ENCODE measurements at places on chromosomes 12 and 14.

DNA sequence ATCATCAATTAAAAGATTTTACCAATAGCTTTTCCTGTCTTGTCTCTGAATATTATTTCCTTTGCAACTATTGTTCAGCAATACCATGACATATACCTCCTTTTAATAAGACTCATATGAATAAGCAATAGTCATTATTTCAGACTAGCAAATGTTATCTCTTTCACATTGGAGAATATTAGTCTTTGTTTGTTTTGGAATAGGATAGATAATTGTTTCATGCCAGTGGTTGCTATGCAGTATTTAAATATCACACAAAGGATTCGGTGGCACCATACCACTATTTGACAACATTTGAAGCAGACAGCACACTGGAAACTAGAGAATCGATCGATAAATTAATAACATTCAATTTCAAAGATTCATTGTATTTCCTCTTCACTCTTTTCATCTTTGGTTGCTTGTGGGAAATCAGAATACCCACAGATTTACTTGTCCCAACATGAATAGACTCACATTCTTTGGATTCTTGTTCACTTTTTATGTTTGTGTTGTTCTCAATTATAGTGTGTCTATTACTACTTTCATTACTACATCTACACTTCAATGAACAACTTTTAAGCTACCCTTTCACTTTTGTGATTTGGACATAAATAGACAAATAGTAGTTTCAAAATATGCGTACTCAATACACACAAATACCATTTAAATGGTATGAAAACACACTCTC, 42.7 kb upstream of the TBPL2 start:
- DNase-seq, result no peak

- DNase-seq, result no peak
These were observed 87.0 kb downstream of the TSHR start for GRCh38 chr14:81042438-81042837.

- DNase-seq, result no peak
These were observed 7.3 kb upstream of the TCHP start for GRCh38 chr12:109892748-109893147.

GRCh38 chr12:124172636-124173035, 122.3 kb upstream of the RFLNA start:
- peak; percentile 57 for DNase-seq

GRCh38 chr14:59785629-59786028, 84.9 kb downstream of the RTN1 start:
- no peak for DNase-seq

DNA sequence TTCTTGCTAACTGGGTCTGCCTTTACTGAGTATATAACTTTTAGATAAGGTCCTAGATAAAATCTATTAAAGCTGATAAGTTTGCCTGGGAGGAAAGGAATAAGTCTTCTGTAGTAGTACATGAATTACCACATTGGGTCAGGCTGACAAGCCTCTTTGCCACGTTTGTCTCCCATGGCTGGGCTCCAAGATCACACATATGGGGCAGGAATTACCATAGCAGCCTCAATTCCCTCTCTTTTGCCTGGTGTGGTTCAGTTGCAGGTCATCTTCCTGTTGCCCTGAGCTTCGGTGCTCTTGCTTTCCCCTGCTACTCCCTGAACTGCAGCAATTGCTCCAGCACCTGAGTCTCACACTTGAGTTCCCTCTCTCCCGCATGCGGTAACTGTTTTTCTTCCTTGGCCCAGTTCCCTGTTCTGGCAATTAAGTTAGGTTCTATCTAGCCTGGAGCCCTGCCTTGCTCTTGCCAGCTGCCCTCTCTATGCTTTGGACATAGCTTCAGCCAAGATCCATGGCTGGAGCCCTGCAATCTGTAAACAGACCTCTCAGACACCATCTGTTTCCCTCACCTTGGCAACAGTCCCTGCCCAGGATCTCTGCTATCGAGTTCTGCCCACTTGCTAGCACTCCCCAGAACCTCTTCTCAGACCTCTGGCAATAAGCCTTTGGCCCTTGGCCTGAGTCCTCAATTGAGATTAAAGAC, 5.8 kb upstream of the GLT8D2 start:
- peak; percentile 73 for DNase-seq

DNA sequence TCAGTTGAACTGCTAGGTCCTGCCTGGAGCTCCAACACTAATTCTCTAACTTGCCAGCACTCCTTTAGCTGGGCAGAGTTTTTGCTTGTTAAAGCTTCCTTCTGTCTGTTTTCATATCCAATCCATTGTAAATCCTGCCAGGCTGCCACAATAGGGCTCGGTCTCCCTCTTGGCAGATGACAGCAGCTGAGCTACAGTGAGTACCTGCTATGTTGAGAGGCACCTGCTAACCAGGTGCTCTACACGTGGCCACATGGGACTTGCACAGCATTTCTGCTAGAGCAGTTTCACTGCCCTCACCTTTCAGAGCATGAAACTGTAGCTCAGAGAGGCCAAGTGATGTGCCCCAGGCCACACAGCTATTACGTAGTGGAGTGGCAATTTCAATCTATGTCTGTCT, 106.6 kb upstream of the NOS1 start:
- no peak for DNase-seq

DNA sequence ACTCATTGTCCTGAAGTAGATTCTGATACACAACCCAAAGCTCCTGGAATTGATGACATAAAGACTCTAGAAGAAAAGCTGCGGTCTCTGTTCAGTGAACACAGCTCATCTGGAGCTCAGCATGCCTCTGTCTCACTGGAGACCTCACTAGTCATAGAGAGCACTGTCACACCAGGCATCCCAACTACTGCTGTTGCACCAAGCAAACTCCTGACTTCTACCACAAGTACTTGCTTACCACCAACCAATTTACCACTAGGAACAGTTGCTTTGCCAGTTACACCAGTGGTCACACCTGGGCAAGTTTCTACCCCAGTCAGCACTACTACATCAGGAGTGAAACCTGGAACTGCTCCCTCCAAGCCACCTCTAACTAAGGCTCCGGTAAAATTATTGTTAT, 63.8 kb downstream of the RAD52 start:
- no peak for DNase-seq

- peak; percentile 39 for DNase-seq
These were observed at the start of gene NPAS3 for GRCh38 chr14:32938719-32939253. TSS of gene NPAS3 (plus strand) at chr14:32938879.

DNA sequence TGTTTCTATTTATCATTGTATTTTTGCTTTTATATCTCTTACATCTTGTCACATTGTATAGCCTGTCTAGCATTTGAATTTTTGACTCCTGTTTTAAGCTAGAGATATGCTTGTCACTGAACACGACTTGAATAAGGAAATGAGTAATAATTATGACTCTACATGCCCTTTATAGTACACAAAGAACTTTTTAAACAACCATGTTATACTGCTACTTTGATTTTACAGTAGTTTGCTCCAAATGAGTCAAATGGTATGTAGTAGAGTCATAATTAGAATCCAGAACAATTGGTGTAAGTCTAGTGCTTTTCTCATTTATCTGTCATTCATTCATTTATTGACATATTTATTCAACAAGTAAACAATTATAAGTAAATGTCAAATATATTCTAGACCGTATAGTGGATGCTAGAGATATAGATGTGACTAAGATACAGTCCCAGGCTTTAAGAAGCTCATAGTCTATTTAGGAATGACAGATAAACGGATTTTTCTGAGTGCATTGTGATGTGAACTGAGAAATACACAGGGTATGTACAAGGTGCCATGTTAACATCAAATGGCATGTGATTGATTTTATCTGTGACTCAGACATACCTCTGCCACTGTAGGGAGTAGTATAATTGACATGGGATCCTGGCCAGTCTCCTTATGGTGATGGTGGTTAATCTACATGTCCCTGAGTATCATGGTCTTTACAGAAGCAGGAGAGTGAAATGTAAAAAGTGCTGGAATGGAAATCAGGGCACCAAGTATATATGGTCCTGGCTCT, 799.7 kb downstream of the DIO2 start:
- DNase-seq, result no peak

DNA sequence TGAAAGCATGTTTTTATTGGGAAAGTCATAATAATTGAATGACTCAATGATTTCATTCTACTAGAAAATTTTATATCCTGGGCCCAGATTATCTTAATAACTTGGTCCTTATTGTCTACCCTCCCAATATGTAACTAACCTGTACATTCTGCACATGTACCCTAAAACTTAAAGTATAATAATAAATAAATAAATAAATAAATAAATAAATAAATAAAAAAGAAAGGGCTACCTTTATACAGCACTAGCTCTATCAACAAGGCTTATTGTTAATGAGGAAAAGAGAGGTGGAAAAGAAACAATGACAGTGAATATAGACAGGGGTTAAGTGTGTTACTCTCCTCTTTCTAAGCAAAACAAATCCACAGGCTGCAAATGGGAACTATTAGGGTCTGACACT, 83.6 kb downstream of the GRIN2B start:
- DNase-seq, result no peak

DNA sequence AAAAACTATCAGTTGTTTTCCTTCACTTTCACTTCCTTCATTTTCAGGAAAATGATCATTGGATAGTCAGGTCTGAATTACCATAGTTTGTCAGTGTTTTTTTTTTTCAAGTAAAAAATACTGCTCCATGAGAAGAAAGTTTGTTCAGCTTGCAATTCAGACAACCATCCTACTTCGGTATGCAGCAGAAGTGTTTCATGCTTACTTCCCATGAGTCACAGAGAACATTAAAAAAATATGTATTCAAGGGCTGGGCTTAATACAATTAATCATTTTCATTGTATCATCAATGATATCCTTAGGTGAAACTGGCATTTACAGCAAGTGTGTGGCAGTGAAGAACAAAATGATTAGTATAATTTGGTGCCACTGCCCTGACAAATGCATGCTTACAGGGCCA, 21.6 kb downstream of the PYM1 start:
- no peak for DNase-seq

- DNase-seq, result peak; percentile 91
These were observed 628 bp upstream of the TSHR start for GRCh38 chr14:80954687-80955299.

DNA sequence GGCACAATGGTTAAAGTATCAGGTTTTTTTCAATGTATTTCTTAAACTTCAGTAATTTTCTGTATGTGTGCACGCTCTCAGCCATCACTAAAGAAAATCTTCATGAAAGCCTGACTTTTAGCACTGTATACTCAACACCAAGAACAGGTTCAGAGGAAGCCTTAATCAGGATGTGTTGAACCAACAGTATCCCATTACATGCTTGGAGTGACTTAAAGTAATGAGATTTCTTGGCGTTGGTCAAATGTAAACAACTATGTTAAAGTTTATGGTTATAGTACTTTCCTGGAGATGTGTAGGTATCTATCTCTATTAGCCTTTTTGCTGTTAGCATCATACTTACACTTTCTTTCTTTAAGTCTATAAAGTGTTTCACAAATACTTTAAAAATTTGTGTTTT, 335.0 kb downstream of the CCER1 start:
- no peak for DNase-seq

GRCh38 chr14:49955024-49955423, 62.1 kb downstream of the ARF6 start:
- DNase-seq, result no peak

- no peak for DNase-seq
These were observed 501.8 kb downstream of the ETNK1 start for GRCh38 chr12:23126794-23127193.

DNA sequence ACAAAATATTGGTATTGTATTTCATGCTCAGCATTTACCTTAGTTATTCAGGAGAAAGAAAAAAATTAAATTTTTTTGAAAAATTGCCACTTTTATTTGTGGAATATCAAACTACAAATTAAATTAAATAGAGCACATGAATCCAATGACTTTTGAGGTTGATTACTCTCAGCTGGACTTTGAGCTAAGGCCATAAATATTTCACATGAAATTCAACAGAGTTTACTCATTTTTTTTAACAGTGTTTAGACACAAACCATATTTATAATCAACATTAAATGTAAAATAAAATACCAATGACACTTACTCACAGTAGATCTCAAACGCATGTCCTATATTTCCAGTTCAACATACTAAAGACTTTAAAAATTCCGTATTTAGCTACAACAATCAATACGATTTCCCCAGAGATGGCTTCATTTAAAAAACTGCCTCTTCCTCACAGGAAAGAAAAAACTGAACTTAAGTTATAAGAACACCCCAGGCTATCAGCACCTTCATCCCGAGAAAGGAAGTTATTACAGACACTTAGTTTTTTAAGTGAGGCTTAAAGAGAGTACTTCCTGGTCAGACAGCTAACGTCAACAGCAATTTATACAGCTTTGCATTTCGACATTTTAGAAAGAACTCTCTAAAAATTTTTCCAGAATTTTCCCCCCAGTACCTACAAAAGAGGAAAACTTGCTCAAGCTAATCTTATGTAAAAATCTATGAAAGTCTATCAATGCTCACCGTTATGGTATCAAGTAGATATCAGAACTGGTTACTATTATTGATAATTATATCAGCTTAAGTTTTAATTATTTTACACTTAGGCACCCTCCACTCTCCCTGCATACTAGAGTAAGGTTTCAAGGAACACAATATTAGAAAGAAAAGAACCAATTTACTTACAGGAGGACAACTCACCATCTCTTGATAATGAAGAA, 13.8 kb downstream of the TAOK3 start:
- DNase-seq, result no peak

DNA sequence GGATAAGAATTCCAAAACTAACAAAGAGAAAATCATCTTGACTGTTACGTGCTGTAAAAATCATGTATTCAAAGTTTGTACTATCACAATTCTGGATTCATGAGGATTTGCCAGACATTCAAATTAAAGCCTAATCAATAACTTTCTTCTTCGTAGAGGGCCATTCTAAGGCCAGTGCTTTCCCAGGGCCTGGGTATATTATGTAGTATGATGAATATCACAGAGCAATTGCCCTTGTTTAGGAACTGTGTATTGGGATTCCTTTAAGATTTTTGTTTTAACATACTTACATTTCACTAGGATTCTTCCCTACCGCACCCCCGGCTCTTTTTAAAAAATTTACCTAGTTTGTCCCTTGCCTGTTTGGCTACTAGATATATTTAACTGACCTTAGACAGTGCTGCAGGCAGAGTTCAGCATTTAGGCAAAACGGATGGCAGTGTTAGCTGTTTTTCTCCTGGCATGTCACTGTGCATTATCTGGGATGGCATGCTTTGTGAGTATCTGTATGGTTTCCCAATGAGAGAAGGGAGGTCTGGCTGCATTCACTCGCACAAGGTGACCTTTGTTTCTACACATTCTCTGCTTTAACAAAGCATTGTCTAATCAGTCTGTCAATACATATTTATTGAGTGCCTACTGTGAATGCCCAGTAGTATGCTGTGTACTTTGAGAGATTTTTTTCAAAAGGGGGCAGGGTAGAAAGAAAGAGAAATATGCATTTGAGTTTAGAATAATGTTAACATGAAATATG, 63.3 kb downstream of the ERC1 start:
- no peak for DNase-seq

DNA sequence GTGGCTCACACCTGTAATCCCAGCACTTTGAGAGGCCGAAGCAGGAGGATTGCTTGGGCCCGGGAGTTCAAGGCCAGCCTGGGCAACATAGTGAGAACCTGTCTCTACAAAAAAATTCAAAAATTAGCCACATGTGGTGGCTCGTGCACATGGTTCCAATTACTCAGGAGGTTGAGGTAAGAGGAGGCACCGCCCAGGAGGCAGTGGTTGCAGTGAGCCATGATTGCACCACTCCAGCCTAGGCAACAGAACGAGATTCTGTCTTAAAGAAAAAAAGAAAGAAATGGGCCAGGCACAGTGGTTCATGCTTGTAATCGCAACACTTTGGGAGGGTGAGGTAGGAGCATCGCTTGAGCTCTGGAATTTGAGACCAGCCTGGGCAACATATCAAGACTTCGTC, 33.5 kb downstream of the MAP1LC3B2 start:
- DNase-seq, result peak; percentile 81
